Fibroblast of pulmonary artery (primary cell): ENCODE measurements at places on chromosomes 5 and 9.

DNA sequence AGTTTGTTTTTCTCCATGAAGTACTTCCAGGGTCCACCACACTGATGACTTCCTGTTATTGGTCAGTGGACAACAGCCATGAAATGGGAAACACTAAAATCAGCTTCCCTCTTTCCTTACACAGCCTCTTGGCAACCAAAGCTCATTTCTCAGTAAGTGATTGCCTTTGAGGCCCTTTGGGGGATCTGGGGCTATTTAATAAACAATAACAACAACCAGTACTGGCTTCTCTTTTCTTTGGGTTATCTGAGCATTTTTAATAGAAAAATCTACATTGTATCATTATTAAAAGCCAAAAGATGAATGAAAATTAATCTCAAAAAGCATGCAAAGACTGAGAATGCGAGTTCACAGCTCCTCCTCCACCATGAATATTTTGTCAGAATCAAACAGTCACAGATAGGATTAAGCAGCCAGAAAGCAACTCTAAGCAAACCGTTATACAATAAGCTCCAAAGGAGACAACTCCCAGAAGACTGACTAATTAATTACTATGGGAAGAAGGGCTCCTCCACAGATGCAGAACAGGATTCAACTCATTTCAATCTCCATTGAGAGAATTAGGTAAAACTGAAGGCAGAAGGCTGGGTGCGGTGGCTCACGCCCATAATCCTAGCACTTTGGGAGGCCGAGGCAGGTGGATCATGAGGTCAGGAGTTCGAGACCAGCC is 68.3 kb downstream of the SERINC5 start:
- no peak for DNase-seq

DNA sequence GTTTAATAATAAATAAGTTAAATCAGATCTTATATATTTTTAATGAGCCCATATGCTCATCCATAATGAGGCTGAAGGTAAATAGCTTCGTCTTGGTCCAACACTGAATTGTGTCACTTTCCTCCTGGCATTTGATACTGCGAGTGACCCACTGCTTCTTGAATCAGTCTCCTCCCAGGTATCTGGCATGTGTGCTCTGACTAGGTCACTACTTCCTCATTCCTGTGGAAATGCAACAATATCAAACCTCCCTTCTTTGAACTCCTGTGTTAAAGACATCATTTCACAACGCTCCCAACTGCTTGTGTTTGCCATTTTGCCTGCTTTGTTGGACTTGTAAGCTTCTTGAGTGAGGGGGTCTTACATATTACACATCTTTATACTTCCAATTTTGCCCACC is 157.7 kb downstream of the SLC24A2 start:
- no peak for DNase-seq

- DNase-seq: peak; percentile 27
These were observed 95.6 kb downstream of the MLLT3 start for GRCh38 chr9:20526500-20527319.

DNA sequence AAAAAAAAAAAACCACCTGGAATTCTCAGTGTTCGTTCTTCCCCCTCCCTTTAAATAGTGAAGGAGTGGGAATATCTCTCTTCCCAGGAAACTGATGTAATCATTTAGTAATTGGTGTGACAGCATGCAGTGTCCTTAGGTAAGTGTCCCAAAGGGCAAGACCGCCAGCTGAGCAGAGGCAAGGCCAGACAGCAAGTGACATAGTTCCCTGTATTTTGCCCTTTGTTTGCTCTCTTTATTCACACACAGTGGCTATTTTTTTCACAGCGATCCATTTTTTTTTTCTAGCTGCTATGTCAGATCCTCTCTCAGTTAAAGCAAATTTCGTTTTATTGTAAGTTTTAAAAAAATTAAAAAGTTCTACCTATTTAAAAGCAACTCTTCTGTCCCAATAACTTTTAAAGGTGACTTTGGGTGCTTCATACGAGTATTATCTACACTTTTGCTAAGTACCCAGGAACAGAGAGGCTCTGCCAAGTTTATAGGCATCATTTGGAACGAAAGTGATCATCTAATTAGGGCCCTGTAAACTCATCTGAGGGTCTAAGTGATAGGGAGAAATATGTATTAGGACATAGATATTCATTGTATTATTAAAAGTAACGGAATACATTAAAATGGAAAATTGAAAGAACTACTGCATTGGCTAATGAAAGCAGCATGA is 98.2 kb upstream of the ALDH1A1 start:
- DNase-seq: no peak

DNA sequence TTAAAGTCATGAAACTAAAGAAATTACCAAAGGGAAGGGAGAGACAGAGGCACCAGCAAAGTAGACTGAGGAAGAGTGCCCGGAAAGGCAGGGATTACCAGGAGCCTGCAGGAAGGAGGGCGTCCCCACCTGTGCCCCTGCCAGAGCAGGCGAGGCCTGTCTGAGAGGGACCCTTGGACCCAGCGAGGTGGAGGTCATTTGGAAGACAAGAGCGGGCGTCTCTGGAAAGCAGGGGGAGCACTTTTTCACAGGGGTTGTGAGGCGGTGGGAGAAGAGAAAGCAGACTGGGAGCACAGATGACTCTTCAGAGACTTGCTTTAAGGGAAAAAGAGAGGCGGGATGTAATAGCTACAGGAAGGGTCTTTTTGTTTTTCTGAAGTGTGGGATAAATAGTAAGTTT is 27.5 kb upstream of the SLC2A8 start:
- no peak for DNase-seq

DNA sequence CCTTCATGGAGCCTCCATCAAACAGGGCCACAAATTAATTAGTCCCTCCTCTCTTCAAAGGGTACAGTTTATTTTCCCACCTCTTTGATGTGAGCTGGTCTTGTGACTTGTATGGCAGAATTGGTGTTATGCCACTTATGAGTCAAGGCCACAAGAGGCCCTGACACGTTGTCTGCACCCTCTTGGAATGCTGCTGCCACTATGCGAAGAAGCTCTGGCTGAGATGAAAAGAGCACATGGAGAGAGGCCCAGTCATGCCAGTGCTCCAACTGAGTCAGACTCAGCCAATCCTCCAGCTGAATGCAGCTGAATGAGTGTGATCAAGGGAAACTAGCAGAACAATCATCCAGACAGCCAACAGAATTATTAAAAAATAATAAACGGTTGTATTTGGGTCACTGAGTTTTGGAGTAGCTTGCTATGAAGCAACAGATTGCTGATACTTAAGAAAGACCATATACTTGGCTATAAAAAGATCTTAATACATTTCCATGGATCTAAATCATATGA is 128.3 kb downstream of the MARCHF11 start:
- no peak for DNase-seq

DNA sequence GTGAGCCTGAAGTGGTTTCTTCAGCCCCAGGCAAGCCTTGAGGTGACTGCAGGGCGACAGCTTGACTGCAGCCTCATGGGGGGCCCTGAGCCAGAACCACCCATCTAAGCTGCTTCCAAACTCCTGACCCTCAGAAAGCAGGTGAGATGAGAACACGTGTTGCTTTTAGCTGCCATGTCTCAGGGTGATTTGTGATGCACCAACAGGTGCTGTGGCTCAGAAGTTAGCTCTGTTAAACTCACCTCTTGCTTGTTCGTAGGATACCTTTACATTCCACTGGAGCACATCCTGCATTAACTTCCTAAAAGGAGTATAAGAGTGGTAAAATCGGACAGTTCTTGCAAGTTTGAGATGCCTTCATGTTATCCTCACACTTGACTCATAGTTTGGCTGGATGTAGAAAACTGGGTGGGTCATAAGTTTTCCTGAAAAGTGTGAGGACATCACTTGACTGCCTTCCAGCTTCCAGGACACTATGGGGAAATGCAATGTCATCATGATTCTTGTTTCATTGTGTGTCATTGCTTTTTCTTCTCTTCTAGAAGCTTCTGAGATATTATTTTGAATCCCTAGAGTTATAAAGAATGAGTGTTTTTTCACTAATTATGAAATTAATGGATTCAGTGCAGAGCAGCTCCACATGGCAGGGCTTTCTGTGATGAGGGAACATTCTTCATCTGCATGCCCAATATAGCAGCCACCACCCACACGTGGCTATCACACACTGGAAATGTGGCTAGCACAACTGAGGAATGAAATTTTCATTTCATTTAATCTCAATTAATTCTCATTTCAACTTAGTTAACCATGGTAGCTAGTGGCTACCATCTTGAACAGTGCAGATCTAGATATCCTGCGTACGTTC is 92.3 kb downstream of the HSD17B3 start:
- peak; percentile 57 for DNase-seq

DNA sequence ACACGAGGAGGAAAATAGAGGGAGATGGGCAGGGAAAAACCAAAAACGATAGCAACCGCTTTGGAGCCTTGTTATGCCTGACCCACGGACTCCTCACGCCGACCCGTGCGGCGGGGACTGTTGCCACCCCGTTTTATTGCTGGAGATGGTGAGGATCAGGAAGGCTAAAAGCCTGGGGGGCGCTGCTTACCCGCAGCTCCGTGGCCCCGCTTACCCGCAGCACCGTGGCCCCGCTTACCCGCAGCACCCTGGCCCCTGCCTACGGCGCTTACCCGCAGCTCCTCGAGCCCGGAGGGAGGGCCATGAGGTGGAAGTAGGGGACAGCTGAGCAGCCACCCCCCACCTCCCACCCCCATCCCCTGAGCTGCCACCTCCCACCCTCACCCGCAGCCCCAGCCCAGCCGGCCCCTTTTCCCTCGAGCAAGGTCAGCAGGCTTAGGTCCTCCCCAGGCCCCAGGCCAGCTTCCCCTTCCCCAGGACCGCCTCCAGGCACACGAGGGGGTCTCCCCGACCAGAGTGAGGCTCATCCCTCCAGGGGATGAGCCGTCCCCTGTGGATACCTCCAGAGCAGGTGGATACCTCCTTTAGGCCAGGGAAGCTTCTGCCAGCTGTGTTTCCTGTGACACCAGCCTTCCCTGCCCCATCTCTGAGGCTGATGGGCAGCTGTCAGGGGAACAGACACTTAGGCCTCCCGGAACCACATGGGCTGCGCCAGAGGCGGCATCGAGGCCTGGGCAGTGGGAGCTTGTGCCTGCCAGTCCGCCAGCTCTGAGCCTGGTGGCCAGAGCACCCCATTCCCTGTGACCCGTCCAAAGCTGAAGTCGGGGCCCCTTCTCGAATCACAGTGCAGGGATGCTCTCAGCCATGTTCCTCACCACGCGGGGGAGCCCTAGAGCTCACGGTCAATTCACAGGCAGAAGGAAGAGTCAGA is 92.3 kb downstream of the LMX1B start:
- peak; percentile 45 for DNase-seq

DNA sequence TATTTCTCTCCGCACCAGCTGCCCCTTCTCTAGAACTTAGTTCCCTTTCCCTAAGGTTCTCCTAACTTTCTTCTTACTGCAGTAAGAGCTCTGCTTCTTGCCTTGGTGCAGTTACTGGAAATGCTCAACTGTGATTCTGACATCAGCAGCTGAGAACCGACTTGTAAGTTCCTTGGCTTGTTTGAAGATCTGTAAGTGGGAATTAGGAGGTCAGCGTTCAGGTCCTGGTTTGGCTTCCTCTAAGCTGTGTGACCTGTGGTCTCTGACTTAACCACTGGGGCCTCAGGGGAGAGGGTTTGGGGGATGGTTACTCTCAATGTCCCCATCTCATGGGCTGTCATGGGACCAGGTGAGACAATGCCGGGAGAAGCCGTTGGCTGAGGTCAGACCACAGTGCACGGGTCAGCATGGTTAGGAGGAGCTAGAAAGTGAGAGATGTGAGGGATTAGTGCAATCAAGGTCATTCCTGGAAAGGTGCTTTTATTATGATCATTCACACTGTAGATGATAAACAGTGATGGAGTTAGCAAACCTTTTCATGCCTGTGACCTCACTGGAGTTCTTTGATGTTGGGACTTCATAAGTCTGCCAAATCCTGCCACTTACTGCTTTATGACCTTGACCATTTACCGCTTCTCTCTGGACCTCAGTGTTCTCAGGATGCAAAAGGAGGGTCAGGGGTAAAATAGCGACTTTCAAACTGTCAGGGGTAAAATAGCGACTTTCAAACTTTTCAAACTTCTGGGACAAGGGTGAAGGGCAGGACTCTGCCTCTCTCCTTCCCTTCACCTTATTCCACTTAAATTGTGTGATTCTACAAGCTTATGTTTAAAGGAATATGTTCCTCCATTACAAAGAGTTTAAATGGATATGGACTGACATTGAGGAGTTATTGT is 7.3 kb downstream of the PAPPA start:
- DNase-seq: no peak

- no peak for DNase-seq
These were observed 293.0 kb downstream of the SEC61B start for GRCh38 chr9:99515093-99515492.

GRCh38 chr5:135246923-135247795 is 151.9 kb downstream of the MACROH2A1 start:
- peak; percentile 89 for DNase-seq

GRCh38 chr9:6184749-6185645 is 30.6 kb upstream of the IL33 start:
- peak; percentile 87 for DNase-seq

- DNase-seq: peak; percentile 7
These were observed 759 bp downstream of the GEMIN5 start for GRCh38 chr5:154937186-154937717.

DNA sequence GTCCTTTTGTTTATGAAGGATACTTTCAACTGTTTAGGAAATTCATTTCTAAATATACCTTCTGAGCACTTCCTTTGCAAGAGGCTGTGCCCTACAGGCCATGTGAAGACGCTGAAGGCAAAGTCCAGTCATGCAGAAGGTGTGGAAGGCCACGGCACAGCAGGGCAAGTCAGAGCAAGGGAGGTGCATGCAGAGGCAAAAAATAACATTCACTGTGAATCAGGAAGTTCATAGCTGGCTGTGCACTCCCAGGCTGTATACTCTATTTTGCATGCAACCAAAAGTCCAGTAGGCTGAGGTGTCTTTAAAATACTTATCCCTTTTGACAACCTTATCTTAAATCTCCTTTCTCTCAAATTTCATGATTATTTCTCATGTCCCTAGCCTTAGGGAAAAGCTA is 50.3 kb downstream of the GNAQ start:
- DNase-seq: peak; percentile 39

GRCh38 chr5:90792725-90793124 is 234.1 kb downstream of the ADGRV1 start:
- peak; percentile 44 for DNase-seq

GRCh38 chr9:116935149-116935897 is 248.2 kb downstream of the TRIM32 start:
- no peak for DNase-seq

- no peak for DNase-seq
These were observed 78.3 kb upstream of the IRX1 start for GRCh38 chr5:3517348-3517747.

GRCh38 chr9:95581900-95582299 is 65.1 kb upstream of the PTCH1 start:
- DNase-seq: no peak

DNA sequence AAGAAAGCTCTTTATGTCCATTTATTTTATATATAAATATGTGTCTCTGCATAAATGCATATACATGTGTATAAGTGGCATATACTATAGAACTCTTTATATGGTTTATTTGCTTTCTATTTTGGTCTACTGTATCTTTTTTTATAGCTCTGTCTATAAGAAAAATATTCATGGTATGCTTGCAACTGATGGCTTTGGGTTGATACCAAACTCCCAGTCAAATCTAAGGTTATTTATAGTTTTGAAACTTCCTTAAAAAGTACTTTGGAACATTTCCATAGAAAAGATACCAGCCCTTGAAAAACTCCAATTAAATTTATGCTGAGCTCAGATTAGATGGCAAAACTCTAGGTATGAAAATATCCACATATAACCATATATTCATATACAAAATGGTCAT is 120.0 kb upstream of the KLF9 start:
- peak; percentile 41 for DNase-seq
